ENCODE measurements at places on chromosomes 4 and X.

DNA sequence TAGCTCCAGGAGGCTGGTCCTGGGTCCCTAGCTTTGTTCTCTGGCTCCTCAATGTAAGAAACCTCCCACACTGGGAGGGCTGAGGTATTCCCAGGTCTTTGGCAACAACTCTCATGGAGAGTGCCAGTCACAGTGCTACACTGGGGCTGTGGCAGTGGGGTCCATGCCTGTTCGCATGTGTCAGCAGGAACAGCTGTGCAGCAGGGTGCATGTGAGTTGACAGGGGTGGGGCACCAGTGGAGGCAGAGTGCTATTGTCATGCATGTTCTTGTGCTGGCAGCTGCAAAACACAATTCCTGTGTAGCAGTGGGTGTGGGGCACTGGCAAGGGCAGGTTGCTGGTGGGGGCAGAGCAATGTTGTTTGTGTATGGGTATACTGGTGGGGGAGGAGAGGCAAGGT, 246.0 kb downstream of the CXXC4 start:
- no peak for DNase-seq

GRCh38 chrX:72467135-72467534, 105.5 kb downstream of the HDAC8 start:
- DNase-seq, result no peak

DNA sequence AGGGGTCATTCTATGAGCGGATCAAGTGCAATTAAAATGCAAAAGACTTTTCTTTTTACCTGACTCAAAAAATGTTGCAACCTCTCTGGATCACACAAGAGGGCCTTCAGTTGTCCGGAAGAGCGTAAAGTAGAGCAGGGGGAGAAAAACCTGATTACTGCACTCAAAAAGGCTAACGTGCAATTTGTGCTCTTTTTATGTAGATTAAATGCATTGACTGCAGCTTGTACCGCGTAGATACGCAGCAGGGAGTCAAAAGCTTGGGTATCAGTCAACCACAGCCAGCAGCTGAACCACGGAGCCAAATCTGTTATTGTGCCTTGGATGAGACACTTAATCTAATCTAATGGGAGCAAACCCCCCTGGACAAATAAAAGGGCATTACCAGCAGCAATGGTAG, 107.3 kb upstream of the RAI2 start:
- DNase-seq, result no peak

GRCh38 chr4:119000400-119000799, 111.7 kb downstream of the SYNPO2 start:
- DNase-seq, result no peak

DNA sequence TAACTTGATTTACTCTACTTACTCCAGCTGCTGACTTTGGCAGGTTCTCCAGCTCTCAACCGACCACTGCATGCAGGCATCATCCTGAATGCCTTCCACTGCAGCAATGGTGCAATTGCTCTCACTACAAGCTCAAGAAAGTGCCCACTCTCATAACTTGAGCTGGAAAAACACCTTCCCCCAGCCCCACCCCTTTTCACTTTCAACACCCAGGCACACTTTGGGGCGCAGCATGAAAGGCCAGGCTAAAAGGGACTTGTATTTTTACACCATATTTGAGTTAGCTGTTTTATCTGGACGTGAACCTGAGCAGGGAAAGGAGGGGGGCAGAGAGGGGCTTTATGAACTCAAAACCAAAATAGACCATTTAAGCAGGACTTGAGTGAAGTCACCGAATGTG, 274.5 kb downstream of the RAB28 start:
- DNase-seq, result no peak

- no peak for DNase-seq
Measured at GRCh38 chr4:75845992-75846391, 56.3 kb downstream of the PPEF2 start.

GRCh38 chrX:110082161-110082560, 79.2 kb downstream of the TMEM164 start:
- no peak for DNase-seq

GRCh38 chr4:88908003-88908402, 149.0 kb downstream of the FAM13A start:
- no peak for DNase-seq

DNA sequence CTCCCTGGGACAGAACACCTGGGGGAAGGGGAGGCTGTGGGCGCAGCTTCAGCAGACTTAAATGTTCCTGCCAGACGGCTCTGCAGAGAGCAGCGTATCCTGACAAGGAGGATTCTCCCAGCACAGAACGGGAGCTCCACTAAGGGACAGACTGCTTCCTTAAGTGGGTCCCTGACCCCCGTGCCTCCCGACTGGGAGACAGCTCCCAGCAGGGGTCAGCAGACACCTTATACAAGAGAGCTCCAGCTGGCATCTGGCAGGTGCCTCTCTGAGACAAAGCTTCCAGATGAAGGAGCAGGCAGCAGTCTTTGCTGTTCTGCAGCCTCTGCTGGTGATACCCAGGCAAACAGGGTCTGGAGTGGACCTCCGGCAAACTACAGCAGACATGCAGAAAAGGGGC, 44.5 kb upstream of the FAAH2 start:
- no peak for DNase-seq

- peak; percentile 22 for DNase-seq
Measured at GRCh38 chrX:56763556-56764152, 34.6 kb downstream of the NBDY start.

- DNase-seq, result peak; percentile 41
Measured at GRCh38 chrX:132740316-132741123, 217.9 kb downstream of the HS6ST2 start.

- DNase-seq, result no peak
Measured at GRCh38 chr4:168748807-168749206, 252.0 kb downstream of the PALLD start.

DNA sequence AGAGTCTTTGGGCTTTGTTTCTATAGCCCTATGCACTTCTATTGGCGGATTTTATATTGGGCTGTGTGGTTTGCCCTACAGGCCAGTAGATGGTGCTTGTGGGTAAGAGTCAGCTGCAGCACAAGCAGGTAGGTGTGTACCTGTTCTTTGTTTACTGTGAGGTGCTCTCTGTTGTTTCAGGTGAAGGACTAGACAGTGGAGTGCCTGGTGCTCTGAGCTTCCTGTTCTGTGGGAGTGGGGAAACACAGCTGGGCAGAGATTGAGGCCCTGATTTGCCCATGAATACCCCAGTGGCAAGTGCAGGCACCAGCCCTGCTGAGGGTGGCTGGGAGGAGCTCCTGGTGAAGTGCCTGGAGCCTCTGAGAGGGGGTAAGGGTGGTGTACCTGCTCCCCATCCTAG, 26.3 kb upstream of the UCP1 start:
- DNase-seq, result peak; percentile 76

DNA sequence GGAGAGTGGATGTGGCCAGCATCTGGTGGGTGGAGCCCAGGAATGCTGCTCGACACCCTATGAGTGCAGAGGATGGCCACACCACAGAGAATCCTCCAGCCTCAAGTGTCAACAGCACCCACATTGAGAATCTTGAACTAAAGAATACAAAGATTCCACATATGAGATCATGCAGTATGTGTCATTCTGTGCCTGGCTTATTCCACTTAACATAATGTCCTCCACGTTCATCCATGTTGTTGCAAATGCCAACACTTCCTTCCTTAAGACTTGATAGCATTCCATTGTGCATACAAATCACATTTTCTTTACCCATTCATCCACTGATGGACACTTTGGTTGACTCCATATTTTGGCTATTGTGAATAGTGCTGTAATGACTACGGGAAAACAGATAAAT, 145.8 kb downstream of the PRKX start:
- no peak for DNase-seq

DNA sequence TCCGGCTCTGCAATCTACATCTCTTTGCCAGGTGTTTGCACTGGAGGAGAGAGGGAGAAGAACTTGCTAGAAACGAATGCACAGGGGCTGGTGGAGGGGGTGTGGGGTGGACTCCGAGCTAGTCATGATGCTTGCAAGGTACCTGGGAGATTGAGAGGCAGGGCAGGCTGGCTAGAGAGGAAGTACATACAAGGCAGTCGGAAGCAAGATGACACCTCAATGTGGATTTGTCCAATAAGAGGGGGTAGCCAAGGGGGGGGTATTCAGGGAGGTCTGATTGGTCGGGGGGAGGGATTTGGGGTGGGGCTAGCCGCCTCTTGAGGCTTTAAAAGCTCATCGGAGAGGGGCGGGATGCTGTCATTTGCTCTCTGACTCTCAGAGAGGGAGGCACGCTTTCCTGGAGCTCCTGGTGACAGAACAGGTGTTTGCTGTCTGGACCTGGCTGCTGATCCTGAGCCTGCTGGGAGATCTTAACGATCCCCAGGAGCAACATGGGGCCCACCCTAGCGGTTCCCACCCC, at the start of gene GPR50:
GPR50 (plus strand) TSS at position 354 of the 520 bp plus-strand sequence; CDS start at position 492, 138 bp downstream.
- DNase-seq, result peak; percentile 82

- DNase-seq, result no peak
Measured at GRCh38 chr4:77014256-77014655, 61.5 kb downstream of the CCNI start.

DNA sequence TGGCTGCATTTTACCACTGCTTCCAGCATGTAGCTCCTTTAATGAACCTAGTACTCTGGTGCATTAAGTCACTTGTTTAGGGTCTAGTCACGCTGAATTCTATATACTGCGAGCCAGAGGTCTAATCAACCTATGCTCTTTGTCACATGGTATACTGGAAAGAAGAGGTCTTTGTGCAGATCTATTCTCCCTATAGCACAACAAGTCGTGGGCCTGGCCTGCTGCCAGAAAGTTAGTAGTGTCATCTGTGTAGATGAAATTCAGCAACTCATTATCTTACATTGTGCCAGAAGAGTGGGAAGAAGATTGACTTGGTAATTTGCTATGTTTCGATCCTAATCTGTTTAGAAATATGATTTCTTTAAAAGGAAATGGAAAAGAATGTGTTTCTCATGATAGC, 80.8 kb downstream of the AWAT2 start:
- no peak for DNase-seq

DNA sequence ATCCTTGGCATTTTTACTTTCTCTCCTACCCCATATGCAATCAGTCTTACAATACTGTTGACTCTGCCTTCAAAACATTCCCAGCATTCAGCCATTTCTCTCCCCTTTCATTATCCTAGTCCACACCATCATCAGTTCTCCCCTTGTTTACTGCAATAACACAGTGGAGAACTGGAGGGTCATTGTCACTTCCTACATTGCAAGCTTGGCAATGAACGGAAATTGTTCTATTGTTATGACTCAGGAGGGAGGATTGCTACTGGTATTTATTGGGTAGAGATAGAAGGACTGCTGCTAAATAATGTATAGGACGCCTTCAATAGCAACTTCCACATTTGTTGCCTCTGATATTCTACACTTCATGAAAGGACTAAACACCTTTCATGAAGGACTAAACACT, 231.8 kb downstream of the BANK1 start:
- DNase-seq, result no peak

DNA sequence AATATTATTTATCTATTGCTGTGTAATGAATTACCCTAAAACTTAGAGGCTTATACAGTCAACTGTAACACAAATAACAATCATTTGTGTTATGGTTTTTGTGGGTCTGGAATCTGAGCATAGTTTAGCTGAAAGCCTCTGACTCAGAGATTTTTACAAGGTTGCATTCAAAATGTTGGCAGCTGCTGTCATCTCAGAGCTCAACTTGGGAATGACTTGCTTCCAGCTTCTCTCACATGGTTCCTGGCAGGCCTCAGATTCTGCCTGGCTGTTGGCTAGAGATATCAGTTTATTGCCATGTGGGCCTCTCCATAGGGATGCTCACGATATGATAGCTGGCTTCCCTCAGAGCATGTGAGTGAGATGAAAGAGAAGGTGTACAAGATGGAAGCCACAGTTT, 70.2 kb upstream of the BRWD3 start:
- no peak for DNase-seq

- no peak for DNase-seq
Measured at GRCh38 chr4:88720451-88721428, 23.1 kb upstream of the NAP1L5 start.

DNA sequence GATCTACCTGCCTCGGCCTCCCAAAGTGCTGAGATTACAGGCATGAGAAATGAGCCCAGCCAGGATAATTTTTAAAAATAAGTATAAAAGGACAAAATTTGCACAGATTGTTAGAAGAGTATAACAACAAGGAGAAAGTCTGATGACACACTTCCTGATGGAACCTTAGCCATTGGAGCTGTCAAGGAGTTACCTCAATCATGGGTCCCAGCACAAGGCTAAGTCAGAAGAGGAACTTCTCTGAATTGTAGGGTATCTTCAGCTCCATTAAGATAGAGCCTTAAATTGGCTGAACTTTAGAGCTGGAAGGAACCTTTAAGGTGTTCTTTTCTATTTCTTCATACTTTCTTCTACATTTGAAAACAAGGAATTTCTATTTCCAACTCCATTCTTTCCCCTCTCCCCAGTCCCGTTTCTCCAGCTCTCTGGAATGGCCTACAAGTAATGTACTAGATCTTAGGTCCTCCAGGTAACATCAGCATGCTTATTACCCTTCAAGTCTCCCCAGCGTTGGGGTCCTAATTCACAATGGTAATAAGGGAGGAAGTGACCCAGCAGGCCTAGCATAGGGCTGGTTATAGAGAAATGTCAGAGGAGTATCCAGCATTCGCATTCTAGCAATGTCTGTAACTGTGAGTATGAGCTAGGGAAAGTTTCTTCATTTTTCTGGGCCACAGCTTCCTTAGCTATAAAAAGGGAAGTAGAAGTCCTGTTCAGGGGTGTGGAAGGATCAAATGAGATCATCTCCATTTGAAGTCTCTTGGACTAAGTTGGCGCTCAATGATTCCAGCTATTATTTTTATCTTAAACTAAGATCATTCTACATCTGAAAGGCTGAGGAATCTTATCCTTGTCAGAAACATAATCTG, 18.5 kb upstream of the RBPJ start:
- DNase-seq, result no peak

- DNase-seq, result no peak
Measured at GRCh38 chr4:24229978-24230377, 340.1 kb upstream of the PPARGC1A start.

- DNase-seq, result no peak
Measured at GRCh38 chr4:145308598-145308997, 128.2 kb upstream of the OTUD4 start.

DNA sequence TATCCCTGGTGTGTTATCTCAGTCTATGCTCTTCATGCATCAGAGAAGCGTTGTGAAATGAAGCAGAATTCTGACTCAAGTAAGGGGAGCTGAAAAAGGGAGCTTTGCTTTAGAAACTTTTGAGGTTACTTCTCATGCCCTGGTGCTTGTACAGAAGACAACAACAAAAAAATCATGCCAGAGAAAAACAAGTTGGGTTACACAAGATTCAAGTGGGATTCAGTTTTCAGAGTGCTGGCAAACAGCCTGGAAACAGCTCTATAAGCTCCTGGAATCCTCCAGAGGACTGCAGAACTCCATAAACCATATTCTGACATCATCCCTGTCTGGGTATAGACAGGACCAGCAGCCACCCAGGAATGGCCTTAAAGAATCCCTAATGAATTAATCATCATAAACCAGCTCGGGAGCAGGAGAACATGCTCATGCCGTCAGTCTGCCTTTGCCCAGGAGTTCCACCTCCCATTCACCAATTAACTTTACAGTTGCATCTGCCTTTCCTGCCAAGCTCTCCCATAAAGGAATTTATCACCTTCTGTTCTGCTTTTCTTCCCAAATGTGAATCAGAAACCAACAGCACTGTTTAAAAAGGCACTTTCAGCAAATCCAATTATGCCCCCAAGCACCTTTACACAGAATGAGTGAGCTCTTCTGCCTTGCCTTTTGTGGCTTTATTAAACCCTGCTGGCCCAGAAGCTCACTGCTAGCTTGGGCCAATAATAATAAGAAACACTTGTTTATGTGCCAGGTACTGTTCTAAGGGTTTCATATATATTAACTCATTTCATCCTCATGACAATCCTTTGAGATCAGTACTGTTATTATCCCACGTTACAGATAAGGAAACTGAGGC, 54.5 kb upstream of the FBXW7 start:
- DNase-seq, result no peak

- peak; percentile 2 for DNase-seq
Measured at GRCh38 chr4:33160126-33160525, 2440.0 kb downstream of the PCDH7 start.
